Sigmoid colon (tissue), 7 donors: ENCODE measurements at places on chromosomes 11 and 22. TPM values are rescaled to one million over a fixed set of nuclear protein-coding genes. Genes with fewer than 3 reads are reported as not detected.

The APOBEC3H gene
- total RNA-seq = not detected

GRCh38 chr22:30033901-30034300, 46.4 kb upstream of the HORMAD2 start:
- H3K27ac ChIP-seq = no peak overlapping the region
- no peaks in the 10 kb centered on the region for H3K4me1 ChIP-seq
- no peak for DNase-seq
- H3K4me3 ChIP-seq = no peak overlapping the region

DNA sequence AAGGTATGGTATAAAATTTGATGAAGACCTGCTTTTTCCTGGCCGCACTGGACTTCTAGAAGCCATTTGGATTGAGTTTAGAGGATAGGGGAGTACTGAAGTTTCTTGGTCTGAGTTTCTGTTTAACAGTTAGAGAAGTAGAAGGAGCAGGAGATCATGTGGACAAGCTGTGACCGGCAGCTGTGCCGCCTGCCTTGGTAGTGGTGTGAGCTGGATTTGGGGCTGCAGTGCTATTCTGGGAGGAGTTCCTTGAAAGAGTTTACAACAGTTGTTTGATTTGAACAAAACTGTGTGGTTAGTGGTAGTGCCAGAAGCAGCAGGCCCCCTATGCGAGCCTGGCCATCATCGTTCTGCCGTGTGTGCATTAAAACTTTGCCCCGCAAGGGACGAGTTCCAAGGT, 105.2 kb downstream of the PDHX start:
- H3K27me3 ChIP-seq = no peaks in the 10 kb centered on the region
- H3K4me3 ChIP-seq = no peak overlapping the region
- H3K4me1 ChIP-seq = no peaks in the 10 kb centered on the region
- H3K36me3 ChIP-seq = no peaks in the 10 kb centered on the region
- no peak overlapping the region for H3K27ac ChIP-seq

DNA sequence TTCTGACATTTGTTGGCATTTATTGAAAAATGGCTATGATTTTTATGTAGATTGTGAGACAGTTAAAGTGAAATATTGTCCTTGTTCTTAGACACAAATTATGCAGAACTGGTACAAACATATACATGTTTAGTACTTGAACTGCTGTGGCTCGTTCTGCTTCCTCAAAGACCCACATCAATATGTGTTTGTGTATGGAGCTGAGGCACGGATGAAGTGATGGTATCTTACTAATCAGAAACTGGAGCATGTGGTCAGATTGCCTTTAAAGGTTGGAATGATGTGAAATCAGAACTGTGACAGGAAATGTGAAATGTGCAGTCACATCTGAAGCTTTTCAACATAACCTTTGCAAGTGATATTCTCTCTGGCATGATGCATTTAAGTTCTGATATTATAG, 130.4 kb downstream of the NAV2 start:
- H3K36me3 ChIP-seq = peaks cover 4% of the 10 kb centered on the region
- DNase-seq = no peak
- H3K27me3 ChIP-seq = no peaks in the 10 kb centered on the region

The OR51E2 gene
- total RNA-seq = 24.8 TPM
